ENCODE measurements at places on chromosomes 11 and 22. TPM values are rescaled to one million over a fixed set of nuclear protein-coding genes. Genes with fewer than 3 reads are reported as not detected.

- peaks cover 48% of the 10 kb centered on the region for H3K27me3 ChIP-seq
- DNase-seq = no peak
- H3K36me3 ChIP-seq = peaks cover 2% of the 10 kb centered on the region
- H3K27ac ChIP-seq = no peak overlapping the region
- H3K4me1 ChIP-seq = peaks cover 6% of the 10 kb centered on the region
Observed at GRCh38 chr11:19551457-19551856, 161.2 kb upstream of the NAV2 start.

DNA sequence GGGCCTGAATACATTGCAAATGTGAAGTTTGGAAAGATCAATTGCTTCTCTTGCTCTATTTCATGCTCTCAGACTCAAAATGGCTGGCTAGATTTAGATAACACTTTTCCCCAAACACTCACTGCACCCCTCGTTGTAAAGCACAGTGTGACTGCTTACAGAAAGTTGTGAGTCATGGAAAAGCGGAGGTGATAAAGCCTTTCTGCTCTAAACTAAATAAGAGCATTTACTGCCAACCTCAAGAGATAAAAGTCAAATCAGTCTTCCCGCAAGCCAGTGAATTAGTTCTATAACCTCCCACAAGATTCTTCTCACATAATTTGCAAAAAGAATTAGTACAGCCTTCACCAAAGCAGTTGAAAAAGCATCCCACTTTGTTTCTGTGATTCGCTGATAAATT is 168.7 kb downstream of the WT1 start:
- no peak for DNase-seq
- no peaks in the 10 kb centered on the region for H3K4me1 ChIP-seq
- peaks cover 36% of the 10 kb centered on the region for H3K27me3 ChIP-seq
- no peaks in the 10 kb centered on the region for H3K36me3 ChIP-seq

- H3K36me3 ChIP-seq = no peaks in the 10 kb centered on the region
- H3K4me3 ChIP-seq = no peak overlapping the region
- H3K27ac ChIP-seq = no peak overlapping the region
- no peaks in the 10 kb centered on the region for H3K4me1 ChIP-seq
Observed at GRCh38 chr11:22449441-22449840, 111.3 kb downstream of the SLC17A6 start.

- no peak for DNase-seq
- peaks cover 48% of the 10 kb centered on the region for H3K27me3 ChIP-seq
- no peaks in the 10 kb centered on the region for H3K4me1 ChIP-seq
- H3K4me3 ChIP-seq = no peak overlapping the region
Observed at GRCh38 chr11:127825183-127825582, 762.2 kb downstream of the ETS1 start.

DNA sequence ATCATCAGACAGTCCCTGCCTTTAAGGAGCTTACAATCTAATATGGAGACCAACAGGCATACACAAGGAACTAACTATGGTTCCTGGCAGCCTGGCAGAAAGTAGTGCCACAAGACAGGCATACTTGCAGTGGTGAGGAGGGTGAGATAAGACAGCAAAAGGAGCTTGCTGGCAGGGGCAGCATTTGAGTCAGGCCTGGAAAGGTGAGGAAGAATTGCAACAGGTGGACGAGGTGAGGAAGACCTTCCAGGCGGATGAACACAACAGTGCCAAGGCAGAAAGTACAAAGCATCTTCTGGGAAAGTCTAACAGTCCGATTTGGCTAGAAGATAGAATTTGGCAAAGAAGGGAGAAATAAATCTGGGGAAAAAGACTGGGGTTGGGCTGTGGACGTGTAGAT is 4.3 kb downstream of the DNAL4 start:
- no peaks in the 10 kb centered on the region for H3K36me3 ChIP-seq
- DNase-seq = no peak
- H3K27me3 ChIP-seq = no peaks in the 10 kb centered on the region
- no peak overlapping the region for H3K27ac ChIP-seq
- H3K4me3 ChIP-seq = no peak overlapping the region
- H3K4me1 ChIP-seq = peaks cover 6% of the 10 kb centered on the region

GRCh38 chr11:128492461-128492860 is 94.9 kb downstream of the ETS1 start:
- H3K36me3 ChIP-seq = peaks cover 22% of the 10 kb centered on the region
- no peaks in the 10 kb centered on the region for H3K27me3 ChIP-seq
- no peak for DNase-seq
- peak overlapping the region; percentile 100 for H3K27ac ChIP-seq

GRCh38 chr11:34610324-34611041 is 10.4 kb upstream of the EHF start:
- peaks cover 12% of the 10 kb centered on the region for H3K27me3 ChIP-seq
- H3K4me3 ChIP-seq = no peak overlapping the region
- H3K27ac ChIP-seq = no peak overlapping the region
- no peak for DNase-seq

GRCh38 chr11:115347106-115347505 is 157.1 kb downstream of the CADM1 start:
- no peaks in the 10 kb centered on the region for H3K4me1 ChIP-seq
- H3K36me3 ChIP-seq = peaks cover 3% of the 10 kb centered on the region
- no peak for DNase-seq
- H3K27me3 ChIP-seq = peaks cover 36% of the 10 kb centered on the region

GRCh38 chr22:30187529-30188407 is 58.8 kb downstream of the LIF start:
- H3K27ac ChIP-seq = peak overlapping the region; percentile 69
- no peak for DNase-seq
- no peaks in the 10 kb centered on the region for H3K27me3 ChIP-seq
- peak overlapping the region; percentile 15 for H3K4me3 ChIP-seq
- peaks cover 2% of the 10 kb centered on the region for H3K36me3 ChIP-seq

GRCh38 chr11:10669258-10670033 is 24.1 kb downstream of the IRAG1 start:
- no peak overlapping the region for H3K4me3 ChIP-seq
- DNase-seq = no peak
- no peak overlapping the region for H3K27ac ChIP-seq
- peaks cover 6% of the 10 kb centered on the region for H3K36me3 ChIP-seq
- H3K27me3 ChIP-seq = peaks cover 65% of the 10 kb centered on the region
- H3K4me1 ChIP-seq = peaks cover 9% of the 10 kb centered on the region

- no peaks in the 10 kb centered on the region for H3K27me3 ChIP-seq
- no peaks in the 10 kb centered on the region for H3K4me1 ChIP-seq
- no peak overlapping the region for H3K27ac ChIP-seq
- H3K36me3 ChIP-seq = no peaks in the 10 kb centered on the region
Observed at GRCh38 chr11:26942356-26942755, 51.6 kb upstream of the FIBIN start.

GRCh38 chr22:35352214-35353111 is 28.4 kb upstream of the HMOX1 start:
- H3K36me3 ChIP-seq = peaks cover 3% of the 10 kb centered on the region
- H3K4me3 ChIP-seq = peak overlapping the region; percentile 90
- peaks cover 15% of the 10 kb centered on the region for H3K27me3 ChIP-seq

- no peaks in the 10 kb centered on the region for H3K4me1 ChIP-seq
- no peak overlapping the region for H3K4me3 ChIP-seq
- H3K27ac ChIP-seq = no peak overlapping the region
- H3K27me3 ChIP-seq = no peaks in the 10 kb centered on the region
Observed at GRCh38 chr11:132253469-132254264, 883.3 kb downstream of the NTM start.

DNA sequence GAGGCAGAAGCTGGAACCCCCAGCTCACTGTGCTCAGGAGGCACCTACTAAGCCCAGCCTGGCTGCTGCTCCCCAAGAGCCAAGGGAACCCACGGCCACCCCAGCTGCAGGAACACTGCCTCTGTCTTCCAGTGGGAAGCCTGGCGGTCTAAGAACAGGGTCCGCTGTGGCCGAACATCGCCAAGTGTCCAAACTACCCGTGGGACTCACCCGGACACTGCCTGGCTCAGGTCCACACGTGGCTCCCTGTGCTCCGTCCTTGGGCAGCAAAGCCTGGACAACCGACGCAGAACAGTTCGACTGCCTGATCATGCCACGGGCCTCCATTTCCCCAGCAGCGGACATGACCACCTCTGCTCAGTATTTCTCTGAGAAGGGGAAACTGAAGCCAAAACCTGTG is 747.0 kb downstream of the BRD1 start:
- no peak for DNase-seq
- no peaks in the 10 kb centered on the region for H3K4me1 ChIP-seq
- no peak overlapping the region for H3K27ac ChIP-seq
- H3K36me3 ChIP-seq = no peaks in the 10 kb centered on the region
- peaks cover under 1% of the 10 kb centered on the region for H3K27me3 ChIP-seq

GRCh38 chr11:61747192-61747966 is 5.1 kb upstream of the MYRF start:
- H3K27me3 ChIP-seq = peaks cover 21% of the 10 kb centered on the region
- H3K36me3 ChIP-seq = no peaks in the 10 kb centered on the region
- no peak overlapping the region for H3K4me3 ChIP-seq
- no peak overlapping the region for H3K27ac ChIP-seq

The ROBO4 gene
- not detected for total RNA-seq

The TRMT2A gene
- 85.5 TPM for total RNA-seq
